Activated CD4-positive, alpha-beta T cell treated with anti-CD3 and anti-CD28 coated beads, Interleukin-2, amount 50 U/mL, for 4 hours (primary cell): ENCODE measurements at places on chromosomes 1 and 21.

DNA sequence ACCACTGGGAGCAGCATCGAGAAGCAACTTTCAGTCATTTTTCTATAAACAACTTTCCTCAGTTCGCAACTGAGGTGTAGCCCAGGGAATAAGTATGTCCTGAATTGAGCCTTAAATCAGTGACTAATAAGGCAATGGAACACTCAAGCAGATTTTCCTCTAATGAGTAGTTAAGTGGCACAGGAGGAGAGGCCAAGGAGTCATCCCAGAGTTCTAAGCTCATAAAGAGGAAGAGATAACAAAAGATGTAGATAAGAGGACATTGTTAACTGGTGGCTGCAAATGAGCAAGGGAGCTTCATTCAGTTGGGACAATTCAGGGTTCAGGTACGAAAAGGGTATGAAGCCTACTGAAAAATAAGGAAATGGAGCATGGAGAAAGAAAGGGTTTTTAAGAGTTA lies 64.5 kb downstream of the LRRC40 start:
- DNase-seq, result no peak

GRCh38 chr1:238265866-238266265 lies 375.1 kb upstream of the ZP4 start:
- DNase-seq, result no peak

DNA sequence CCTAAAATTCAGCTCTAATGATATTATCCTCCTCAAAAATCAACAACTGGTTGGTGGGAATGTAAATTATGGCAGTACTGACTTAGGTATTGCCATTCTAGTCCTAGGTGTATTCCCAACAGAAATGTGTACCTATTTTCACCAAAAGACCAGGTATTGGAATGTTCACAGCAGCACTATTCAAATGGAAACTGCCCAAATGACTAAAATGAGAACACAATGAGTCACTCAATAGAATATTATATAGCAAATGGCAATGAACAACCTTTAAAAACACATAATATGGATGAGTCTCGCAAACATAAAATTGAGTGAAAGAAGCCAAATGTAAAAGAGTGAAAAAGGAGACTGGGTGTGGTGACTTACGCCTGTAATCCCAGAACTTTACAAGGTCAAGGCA lies 44.9 kb downstream of the GADD45A start:
- DNase-seq, result no peak

DNA sequence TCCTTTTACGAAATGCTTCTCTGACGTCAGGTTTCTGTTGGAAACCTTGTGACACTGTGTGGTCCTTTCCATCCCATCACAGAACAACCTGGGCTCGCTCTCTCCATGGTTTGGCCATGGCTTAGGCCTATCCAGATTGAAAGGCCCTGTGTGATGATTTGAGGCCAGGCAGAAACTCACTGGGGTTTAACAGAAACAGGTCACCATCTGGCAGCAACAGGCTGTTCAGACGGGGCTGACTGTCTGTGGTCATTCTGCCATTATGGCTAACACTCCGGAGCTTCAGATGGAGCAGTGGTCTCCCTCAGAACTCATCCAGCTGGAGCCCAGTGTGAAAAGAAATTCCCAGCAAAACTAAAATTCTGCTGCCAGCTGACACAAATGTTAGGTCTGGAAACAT lies 9.3 kb downstream of the PLEKHM2 start:
- DNase-seq, result no peak
